ENCODE measurements at places on chromosomes 13 and 19.

DNA sequence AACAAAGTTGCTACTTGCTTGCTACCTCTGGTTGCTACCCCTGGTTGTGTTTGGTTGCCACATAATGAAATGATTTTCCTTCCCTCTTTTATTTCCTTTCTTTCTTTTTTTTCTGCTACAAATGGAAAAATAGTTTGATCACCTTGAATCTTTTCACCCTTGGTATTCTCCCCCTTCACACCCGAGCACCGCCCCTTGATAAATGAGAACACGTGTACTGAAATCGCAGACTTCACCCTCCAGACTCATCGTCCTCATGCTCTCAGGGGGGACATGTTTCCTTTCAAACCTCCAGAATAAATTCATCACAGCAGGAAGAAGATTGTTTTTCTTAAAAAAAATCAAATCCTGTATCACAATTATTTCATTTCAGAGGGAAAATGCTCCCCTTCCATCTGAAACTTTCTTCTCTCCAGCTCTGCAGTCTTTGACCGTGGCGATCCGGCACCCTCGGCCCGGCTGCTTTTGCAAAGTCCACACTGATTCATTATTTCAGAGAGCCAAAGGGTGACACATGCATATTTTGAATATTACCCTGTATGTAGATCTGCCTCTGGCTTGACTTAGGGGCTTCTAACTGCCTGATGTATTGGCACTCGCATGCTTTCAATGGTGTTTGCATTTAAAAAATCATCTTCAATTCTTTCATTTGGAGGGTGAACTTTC, 222.6 kb upstream of the MAB21L1 start:
- no peak for DNase-seq

- DNase-seq: no peak
These were observed 14.0 kb downstream of the JOSD2 start for GRCh38 chr19:50497022-50497405.

- no peak for DNase-seq
These were observed 569.9 kb downstream of the UQCRFS1 start for GRCh38 chr19:28642787-28643683.

DNA sequence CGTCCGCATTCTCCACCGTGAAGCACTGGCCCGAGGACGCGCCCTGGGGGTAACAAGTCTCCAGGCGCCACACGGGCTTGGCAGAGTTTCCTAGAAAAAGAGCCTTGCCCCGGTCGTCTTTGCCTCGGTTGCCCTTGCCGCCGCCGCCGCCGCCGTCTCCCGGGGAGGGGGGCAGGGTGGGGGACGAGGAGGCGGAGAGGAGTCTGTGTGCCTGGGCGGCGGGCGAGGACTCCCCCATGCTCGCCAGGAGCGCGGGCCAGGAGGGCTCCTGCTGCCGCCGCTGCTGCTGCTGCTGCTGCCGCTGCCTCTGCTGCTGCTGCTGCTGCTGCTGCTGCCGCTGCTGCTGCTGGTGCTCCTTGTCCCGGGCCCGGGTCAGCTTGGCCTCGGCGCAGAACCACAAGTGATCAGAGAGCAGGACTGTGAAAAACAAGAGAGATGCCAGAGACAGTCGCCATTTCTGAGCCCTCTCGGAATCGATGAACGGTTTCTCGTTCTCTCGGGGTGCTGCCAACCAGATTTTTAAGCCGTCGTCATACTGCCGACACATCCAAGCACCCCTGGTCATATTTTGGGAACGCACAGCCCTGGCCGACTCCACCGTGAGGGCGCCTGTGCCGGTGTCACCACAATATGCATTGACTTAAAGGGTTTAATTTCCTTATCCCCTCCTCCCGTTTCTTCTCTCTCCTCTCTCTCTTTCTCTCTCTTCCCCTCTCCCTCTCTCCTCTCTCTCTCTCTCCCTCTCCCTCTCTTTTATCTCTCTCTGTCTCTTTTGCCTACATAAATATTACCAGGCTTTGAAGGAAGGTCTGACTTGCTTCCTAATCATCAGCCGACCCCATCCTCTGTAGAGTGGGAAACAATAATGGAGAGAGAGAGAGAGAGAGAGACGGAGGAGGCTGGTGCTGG, 349.1 kb downstream of the LIG4 start:
- DNase-seq: no peak

DNA sequence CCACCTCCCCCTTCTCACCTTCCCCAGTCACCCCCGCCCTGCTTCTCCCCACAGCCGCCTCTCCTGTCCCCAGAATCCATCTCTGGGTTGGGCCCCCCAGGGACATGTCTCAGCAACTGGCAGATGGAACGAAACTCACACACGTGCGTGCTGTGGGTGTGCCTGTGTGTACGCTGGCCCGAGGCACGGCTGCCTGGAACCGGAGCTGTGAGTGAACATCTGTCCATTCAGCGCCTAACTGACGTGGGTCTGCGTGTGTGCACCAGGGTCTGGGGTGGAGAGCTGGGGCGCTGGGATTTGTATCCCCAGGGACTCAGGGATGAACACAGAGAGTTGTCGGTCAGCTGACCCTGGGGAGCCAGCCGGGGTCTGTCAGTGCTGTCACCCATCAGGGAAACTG, 752 bp upstream of the HAS1 start:
- DNase-seq: no peak

DNA sequence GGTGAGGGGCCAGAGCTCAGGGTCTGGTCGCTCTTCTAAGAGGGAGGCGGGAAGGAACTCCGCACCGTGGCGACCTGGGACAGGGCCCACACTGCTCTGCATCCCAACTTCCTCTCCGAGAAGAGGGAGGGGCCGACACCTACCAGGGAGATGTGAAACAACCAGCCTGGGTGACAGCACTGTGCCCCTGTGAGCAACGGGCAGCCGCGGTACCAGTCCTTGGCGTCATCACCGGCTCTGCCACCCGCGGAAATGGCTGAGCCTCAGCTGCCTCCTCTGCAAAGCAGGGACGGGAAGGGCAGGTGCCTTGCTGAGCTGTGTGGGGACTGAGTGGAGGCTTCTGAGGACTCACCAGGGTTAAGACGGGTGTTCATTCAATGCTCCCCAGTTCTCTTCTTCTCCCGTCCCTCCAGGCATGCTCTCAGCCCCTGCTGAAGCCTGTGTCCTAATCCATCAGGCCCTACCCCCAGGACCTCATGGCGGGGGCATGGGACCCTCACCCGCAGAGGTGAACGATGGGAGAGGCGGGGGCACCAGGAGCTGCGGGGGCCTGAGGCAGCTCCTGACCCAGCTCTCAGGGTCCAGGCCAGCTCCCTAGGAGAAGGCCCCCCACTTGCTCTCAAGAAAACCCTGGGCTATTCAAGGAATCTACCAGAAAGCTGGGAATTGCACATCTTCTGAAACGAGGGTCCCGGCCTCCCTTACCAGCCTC, 9.3 kb downstream of the ZNF787 start:
- DNase-seq: no peak

All from cortex of kidney (tissue), 1 donor.